Daoy (cell line): ENCODE measurements at places on chromosomes 1 and 21. TPM values are rescaled to one million over a fixed set of nuclear protein-coding genes. Genes with fewer than 3 reads are reported as not detected.

DNA sequence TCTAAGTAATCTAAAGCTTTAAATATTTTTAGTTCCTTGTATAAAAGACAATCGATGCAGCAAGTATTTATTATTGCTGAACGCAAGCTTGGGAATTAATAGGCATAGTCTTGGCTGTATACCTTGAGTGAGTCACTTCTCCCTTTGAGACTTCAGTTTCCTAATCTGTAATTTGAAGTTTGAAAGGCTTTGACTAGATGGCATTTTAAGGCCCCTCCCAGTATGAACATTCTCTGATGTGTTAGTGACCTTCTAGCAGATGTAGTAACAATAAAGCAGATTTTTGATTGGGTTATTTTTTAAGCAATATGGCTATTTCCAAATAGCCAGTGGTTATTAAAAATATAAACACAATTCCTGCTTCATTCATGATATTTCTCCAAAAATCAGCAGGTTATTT, 58.2 kb downstream of the DUSP10 start:
- no peak for DNase-seq

DNA sequence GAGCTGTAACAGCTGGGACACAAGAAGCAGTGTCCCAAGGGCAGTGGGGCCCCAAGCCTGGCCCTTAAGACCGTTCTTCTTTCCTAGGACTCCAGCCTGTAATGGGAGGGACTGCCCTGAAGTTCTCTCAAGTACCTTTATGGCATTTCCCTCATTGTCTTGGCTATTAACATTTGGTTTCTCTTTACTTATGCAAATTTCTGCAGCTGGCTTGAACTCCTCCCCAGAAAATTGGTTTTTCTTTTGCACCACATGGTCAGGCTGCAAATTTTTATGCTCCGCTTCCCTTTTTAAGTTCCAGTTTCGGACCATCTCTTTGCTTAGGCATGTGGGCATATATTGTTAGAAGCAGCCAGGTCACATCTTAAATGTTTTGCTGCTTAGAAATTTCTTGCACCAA, 3.1 kb upstream of the MROH9 start:
- no peak for DNase-seq

GRCh38 chr1:12204140-12204539, 25.7 kb upstream of the VPS13D start:
- no peak for DNase-seq

CYP4A11 gene
- total RNA-seq, result not detected in 2 replicates

- DNase-seq, result no peak
Observed at GRCh38 chr1:32221581-32221979, 573 bp downstream of the TMEM234 start.

GRCh38 chr1:66445492-66446181, 88.3 kb upstream of the SGIP1 start:
- DNase-seq, result no peak

- DNase-seq, result no peak
Observed at GRCh38 chr1:66237722-66238479, 296.1 kb upstream of the SGIP1 start.

REN gene
- not detected in 2 replicates for total RNA-seq

GRCh38 chr21:28152732-28153131, 839.9 kb downstream of the LTN1 start:
- DNase-seq, result no peak

MRPL20 gene
- 303 and 385 TPM in 2 replicates for total RNA-seq

MDM4 gene
- 12.7 and 15.0 TPM in 2 replicates for total RNA-seq

KRTAP13-2 gene
- total RNA-seq, result not detected in 2 replicates

CLDN14 gene
- 0.33 and 1.3 TPM in 2 replicates for total RNA-seq

- DNase-seq, result peak; percentile 37
Observed at GRCh38 chr1:222095606-222096475, 354.0 kb upstream of the DUSP10 start.

GRCh38 chr1:3504822-3505153, 50.3 kb downstream of the ARHGEF16 start:
- no peak for DNase-seq

- no peak for DNase-seq
Observed at GRCh38 chr1:111285879-111286278, 4.8 kb upstream of the CHIA start.

DNA sequence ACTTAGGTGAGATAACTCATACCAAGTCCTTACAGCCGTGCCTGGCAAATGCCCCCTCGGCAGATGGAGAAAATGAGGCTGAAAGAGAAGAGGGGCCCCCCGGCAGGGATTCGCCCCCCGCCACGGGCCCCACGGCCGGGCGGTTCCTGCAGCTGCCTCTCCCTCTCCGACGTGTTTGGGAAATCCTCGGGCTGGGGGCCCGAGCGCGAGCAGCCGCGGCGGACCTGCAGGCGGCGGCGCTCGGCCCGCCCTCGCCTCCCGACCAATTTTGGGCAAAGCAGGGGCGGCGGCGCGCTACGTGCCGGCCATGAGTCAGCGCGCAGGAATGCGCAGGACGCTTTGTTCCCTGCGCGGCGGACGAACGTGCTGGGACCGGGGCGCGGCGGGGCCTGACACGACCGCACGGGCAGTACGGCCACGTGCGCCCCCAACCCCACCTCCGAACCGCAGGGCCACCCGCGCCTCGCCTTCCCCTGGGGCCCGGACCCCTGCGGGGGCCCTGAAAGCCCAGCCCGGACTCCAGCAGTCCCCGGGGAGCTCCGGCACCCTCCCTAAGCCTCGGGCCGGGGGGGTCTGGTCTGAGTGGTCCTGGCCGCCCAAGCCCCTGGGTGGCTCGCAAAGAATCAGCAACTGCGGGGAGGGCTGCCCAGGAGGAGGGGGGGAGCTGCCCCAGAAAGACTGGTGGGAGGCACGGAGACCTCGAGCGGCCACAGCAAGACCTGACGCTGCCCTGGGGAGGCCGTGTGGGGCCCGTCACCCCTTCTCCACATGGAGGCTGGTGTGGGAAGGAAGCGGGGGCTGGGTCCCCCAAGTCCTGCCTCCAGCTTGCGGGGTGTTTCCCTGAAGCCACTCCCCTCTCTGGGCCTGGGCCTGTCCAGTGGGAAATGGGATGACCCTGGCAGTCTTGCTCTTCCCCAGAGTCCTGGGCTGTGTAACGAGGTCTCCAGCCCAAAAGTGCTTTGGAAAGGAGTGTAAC, 11.9 kb upstream of the EDN2 start:
- DNase-seq, result peak; percentile 95

IVL gene
- 0.06 TPM in 1 of 2 replicates, not detected in the other for total RNA-seq

- no peak for DNase-seq
Observed at GRCh38 chr1:35863881-35864625, 19.0 kb upstream of the AGO1 start.

FDPS gene
- total RNA-seq, result 219 and 227 TPM in 2 replicates

- peak; percentile 28 for DNase-seq
Observed at GRCh38 chr1:7046891-7047290, 261.6 kb downstream of the CAMTA1 start.

- no peak for DNase-seq
Observed at GRCh38 chr1:14928412-14928811, 225.1 kb upstream of the TMEM51 start.

TMEM63A gene
- 3.1 and 4.5 TPM in 2 replicates for total RNA-seq

DNA sequence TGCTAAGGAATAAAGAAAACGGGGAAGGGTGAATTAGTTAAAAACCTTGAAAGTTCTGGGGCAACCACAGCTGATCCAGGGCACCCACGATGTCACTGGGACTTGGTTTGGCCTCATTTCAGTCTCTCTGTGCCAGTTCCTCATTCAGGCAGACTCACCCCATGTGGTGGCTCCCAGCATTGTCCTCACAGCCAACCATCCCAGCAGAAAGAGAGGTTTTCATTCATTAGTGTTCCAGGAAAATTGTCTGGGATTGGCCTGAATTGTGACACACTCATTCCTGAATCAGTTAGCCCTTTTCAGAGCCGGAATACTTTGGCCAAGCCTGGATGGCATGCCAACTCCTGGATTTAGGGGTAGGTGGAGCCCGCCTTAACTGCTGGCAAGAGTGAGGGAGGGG, 367.7 kb downstream of the PRDM2 start:
- DNase-seq, result no peak

MNDA gene
- not detected in 2 replicates for total RNA-seq

SPRR2A gene
- total RNA-seq, result not detected in 2 replicates

DNA sequence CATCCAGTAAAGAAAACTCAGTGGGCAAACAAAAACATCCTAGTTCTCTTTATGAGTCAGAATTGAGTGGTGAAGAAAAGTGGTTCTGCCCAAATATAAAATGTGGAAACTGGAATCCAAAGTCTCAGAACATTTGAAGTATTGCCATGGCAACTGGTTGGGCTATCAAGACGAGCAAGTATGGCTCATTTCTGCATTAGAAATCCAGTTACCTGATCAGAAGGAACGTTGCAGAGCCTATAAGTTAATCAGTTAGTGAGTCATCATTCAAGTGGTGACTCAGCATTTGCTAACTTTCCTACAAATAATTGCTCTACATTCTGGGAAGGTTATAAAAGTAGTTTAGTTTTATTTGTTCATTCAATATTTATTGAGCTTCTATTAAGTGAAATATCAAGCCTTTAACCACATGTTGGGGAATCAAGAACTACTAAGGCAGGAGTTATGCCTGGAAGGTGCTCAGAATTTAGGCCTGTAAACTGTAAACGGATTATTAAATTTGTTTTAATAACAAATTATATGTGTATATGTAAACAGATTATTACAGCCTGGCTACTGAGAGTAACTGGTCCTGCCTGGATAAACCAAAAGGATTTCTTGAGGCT, 104.3 kb downstream of the PAPPA2 start:
- DNase-seq, result no peak

DNA sequence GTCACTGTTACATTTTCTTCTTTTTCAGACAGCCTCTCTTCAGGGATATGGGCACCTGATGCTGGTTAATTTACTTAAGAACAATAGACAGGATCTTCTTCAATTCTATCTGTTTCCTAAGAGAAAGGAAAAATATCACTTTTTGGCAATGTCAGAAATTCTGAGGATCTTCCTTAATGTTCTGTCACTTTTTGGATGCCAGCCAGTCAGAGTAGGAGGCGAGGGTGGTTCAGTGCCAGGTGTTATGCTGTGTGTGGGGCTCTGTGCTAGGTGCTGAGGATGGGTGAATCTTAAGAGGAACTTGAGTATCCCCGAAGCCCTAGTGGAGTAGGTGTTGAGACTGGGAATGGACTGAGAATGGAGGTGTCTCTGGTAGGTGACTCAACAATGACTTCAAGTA, 133.5 kb downstream of the UCK2 start:
- no peak for DNase-seq

DNA sequence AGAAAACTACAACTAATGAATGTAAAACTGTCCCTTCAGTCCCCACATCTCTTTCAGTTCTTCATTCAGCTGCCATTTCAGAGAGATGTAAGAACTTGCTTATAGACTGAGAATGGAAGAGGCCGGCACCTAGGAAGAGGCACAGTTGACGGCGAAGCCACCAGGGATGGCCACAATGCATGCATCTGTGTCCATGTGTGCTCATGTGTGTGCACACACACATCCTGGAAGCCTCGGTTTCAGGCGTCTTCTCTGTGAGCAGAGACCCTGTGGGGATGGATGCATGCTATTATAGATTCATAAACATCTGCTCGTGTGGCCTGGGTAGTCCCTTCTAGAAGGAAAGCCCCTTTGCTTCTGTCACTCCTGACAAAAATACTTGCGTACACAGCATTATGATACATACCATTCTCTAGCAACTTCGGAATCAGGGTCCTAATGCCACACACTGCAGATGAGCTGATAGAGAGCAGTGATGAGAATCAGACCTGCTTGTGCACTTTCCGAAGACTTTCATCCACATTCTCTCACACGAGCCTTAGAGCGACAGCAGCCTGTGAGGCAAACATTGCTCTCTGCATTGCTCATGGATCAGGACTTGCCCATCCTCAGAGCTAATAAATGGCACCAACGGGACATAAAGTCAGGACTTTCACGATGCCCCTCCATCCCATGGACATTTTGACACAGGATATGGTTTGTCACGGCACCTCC, 12.4 kb upstream of the GPR61 start:
- no peak for DNase-seq

DNA sequence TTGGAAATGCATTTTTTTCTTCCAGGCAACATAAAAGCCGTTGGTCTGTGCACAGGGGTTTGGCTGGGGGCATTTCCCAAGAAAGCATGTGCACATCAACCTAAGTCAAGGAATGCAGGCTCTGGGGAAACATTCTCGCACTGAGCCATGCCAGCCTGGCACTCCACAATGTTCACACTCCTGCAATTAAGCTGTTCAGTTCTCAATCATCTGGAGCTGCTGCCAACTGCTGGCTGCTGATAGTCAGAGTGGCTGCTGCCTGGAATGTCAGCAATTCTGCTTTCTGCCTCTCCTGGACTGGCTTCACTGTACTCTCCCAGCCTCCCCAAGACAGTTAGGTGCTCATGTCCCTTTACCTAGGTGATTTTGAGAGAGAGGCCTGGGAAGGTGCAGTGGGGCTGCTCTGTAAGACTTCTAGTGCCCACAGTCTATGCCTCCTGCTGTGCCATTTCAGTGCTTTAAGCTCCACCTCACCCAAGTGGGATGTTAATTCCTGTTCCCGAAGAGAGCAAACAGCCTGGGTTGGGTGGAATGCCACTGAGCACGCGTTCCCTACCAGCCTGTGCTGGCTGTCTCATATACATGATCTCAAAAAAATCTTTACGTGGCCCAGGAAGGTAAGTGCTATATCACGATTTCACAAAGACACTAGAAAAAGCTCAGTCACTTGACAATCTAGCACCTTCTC, 131.7 kb downstream of the BRINP2 start:
- DNase-seq, result no peak

DNA sequence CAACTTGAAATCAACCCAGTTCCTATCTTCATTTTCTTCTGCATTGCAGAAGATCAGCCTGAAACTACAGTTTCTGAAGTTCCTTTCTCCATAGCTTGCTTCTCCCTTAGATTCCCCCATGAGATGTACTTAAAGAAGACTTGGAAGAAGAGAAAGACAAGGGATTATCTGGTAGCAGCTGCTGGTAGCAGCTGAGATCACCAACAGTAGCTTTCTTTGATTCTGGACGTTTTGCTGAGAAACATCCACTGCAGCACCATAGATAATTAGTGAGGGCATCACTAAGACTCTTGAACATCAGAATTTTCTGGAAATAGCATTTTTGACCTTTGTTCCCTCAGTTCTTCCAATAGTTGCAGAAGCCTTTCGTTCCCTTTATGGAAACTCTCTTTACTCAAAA, 465 bp upstream of the CFHR3 start:
- DNase-seq, result no peak

PDZK1 gene
- total RNA-seq, result 0.69 and 1.3 TPM in 2 replicates

- DNase-seq, result no peak
Observed at GRCh38 chr1:117836069-117836468, 93.4 kb downstream of the GDAP2 start.

ADGRL4 gene
- total RNA-seq, result 0.11 and 0.33 TPM in 2 replicates

GRCh38 chr1:3078430-3078861, 9.4 kb downstream of the PRDM16 start:
- DNase-seq, result peak; percentile 58

PTPRC gene
- total RNA-seq, result not detected in 2 replicates

- peak; percentile 76 for DNase-seq
Observed at GRCh38 chr1:204258213-204259115, 44.7 kb upstream of the GOLT1A start.
